CD4-positive, alpha-beta T cell treated with Interleukin-21 for 1 hour (primary cell): ENCODE measurements at places on chromosomes 2 and 18.

GRCh38 chr2:213834331-213834730 is 550.1 kb downstream of the SPAG16 start:
- DNase-seq = no peak

- DNase-seq = no peak
These were observed 31.8 kb downstream of the GRB14 start for GRCh38 chr2:164589522-164589921.

DNA sequence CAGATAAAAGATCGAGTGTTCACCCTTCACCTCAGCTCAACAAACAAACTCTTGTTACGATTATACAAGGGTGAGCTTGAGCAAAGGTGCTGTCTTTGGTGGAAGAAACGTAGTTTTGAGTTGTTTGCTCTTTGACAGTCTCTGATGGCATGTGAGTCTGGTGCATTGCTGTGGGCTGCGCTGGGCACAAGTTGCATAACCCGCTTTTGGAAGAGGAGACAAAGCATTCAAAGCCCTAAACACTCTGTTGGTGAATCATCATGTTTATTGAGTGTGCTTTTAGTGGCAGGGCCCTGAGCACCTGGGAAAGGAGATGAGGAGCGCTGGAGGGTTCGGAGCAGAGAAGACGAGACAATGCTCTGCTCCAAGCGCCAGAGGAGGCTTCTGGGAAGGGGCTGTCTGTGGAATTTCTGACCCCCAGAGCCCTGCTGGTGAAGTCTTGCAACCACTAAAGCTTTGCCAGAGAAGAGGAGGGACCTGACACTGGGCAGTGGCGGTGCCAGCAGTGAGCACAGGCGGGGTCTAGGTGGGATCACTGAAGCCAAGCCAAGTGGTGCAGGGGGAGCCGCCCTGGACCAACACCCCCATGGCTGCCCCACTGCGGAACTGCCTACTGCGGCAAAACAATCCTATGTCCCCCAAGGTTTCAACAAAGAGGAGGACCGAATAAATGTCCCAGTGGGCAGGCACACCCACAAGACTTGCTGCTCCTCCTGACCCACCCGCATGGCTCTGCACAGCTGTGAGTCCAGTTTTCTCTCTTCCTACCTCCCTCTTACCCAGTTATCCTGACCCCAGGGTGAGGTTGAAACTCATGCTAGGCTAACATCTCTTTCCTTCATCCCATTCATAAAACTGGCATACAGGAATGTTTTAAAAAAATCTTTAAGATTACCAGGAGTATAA is 64.0 kb downstream of the TNFRSF11A start:
- DNase-seq = no peak

DNA sequence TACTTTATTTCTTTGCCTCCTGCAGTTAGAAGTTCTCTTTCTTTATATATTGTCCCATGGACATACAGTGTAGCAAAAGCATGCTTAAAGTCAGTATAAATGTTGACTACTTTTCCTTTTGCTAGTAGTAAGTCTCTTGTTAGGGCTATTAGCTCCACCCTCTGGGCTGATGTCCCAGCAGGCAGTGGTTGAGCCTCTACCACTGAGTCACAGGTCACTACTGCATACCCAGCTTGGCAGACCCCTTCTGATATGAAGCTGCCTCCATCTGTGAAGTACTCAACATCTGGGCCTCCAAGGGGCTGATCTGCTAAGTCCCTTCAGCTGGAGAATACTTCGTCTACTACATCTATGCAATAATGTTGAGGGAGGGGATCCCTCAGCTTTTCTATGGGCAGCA is 61.0 kb upstream of the SLC35G4 start:
- DNase-seq = no peak

- no peak for DNase-seq
These were observed 34.8 kb downstream of the GPATCH11 start for GRCh38 chr2:37119157-37119556.

DNA sequence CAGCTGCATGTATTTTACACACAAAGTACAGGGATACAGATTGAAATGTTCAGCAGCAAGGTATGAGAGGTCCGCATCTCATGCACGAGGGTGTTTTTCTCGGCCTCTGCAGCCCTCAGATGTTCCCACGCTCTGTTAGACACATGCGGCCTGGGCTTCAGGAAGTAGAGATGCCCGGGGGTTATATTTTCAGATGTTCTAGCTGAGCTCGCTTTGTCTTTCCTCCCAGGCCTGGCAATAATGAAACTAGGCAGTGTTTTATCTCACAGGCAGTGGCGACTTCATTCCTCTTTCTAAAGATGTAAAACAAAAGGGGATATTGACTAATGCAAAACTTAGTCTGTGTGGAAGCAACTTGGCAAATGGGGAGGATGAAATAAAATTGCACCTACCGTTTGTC is 190.7 kb downstream of the GBX2 start:
- no peak for DNase-seq

- DNase-seq = no peak
These were observed 74.3 kb upstream of the ADAM23 start for GRCh38 chr2:206368933-206369569.

DNA sequence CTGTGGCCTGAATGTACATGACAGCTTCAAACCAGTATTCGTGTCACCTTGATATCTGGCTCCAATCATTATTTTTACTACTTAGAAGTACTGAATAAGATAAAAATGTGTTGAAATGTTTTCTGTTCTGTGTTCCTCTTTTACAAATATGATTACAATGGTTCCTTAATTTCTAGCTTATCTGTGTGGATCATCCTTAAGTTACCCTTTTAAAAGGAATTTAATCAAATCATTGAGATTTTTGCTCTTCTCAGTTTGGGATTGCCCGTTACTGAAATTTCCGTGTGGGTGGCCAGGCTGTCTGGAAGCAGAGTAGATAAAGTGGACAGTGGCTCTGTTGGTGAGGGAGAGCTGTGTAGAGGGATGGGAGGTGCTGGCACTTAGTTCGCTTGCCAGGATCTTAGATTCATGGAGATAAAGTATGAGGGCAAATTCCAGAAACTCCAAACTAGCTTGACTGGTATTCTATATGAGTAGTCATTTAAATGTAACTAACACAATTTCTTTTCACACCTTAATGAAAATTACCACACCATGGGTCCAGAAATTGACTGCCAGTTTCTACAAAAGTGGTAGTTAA is 27.4 kb upstream of the SAG start:
- no peak for DNase-seq
